H4 (cell line): ENCODE measurements at places on chromosomes 4 and X.

DNA sequence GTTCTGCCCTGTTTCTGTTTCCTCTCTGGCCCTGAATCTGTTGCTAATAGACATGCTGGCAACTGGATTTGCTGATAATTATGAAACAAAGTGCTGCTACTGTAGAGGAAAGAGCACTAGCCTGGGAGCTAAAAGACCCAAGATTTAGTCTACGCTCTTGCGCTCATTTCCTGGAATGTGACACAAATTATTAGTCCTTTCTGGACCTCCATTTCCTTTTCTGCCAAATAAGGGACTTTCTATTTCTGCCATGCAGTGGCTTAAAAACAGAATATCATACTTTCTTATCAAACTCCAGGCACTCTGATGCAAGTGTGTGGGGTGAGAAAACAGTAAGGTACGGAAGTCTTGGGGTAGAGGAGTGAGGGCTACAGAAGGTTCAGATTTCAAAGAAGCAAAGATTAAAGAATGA, 48.3 kb upstream of the GPR174 start:
- no peak for DNase-seq

- no peak for DNase-seq
Measured at GRCh38 chrX:77223046-77223445, 224.1 kb upstream of the FGF16 start.

- no peak for DNase-seq
Measured at GRCh38 chrX:50108264-50108663, 92.5 kb downstream of the AKAP4 start.

GRCh38 chr4:138216272-138216867, 25.8 kb downstream of the SLC7A11 start:
- no peak for DNase-seq

DNA sequence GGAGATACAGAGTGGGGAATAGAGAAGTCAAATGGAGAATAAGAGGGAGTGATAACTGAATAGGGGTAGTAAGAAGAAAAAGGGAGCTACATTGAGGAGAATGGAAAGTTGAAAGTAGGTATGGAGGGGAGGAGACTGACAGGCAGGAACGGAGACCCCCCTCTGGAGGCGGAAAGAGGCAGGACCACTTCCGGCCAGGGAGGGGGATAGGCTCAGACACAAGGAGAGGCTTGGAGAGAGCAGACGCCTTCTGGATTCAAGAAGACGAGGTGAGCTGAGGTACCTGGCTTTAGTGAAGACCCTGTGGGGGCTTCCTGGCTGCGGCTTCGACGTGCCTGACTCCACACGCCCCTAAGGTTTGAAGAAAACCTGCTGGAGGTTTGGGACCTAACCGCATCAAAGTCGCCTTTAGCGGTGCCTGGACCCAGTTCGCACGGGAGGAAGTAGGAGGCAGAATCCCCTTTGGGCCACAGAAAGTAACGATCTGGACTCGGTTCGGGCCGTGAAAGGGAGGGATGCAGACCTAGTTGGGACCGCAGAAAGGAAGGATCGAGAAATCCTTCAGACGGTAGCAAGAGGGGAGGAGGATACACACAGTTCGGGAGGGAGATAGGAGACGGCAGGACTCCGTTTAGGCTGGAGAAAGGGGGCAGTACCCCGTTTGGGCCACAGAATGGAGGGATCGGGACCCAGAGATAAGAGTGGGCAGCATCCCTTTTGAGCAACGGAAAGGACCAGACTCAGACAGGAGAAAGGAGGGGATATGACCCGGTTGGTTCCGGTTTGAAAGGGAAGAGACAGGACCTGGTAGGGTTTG, at the start of gene TRO:
TSS of gene TRO (plus strand) at position 215 of the 817 bp plus-strand sequence. CDS start 1,423 bp downstream, outside the sequence.
- no peak for DNase-seq

DNA sequence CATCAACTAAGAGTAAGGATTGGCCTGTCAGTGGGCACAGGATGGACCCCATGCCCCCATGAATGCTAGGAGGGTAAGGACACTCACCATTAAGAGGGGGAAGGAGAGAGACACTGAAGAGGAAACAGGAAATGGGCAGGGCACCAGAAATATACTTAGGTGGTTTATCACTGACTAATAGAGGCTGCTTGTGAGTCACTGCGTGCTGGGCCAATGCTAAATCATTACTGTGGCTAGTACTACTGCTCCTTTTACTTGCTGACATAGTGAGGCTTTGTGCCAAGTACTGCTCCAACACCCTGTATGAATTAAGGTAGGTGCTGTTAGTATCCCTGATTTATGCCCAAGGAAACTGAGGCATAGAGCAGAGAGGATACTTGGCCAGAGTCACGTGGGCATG, 130.4 kb upstream of the FRMPD4 start:
- DNase-seq, result peak; percentile 75

DNA sequence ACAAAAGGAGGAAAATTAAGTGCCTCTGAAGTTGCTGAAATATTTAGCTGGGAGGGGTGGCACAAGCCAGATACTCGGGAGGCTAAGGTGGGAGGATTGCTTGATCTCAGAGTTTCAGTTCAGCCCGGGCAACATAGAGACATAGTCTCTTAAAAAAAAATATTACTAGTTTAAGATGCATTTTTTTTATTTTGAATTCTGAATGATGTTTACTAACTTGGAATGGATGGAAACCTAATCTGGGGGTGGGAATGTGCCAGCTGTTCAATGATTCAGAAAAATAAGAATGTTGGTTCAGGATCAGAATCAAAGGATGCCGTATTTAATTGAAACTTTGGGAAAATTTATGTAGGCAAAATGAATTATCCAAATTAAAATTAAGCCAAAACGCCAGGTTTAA, 167.2 kb upstream of the ANK2 start:
- no peak for DNase-seq

DNA sequence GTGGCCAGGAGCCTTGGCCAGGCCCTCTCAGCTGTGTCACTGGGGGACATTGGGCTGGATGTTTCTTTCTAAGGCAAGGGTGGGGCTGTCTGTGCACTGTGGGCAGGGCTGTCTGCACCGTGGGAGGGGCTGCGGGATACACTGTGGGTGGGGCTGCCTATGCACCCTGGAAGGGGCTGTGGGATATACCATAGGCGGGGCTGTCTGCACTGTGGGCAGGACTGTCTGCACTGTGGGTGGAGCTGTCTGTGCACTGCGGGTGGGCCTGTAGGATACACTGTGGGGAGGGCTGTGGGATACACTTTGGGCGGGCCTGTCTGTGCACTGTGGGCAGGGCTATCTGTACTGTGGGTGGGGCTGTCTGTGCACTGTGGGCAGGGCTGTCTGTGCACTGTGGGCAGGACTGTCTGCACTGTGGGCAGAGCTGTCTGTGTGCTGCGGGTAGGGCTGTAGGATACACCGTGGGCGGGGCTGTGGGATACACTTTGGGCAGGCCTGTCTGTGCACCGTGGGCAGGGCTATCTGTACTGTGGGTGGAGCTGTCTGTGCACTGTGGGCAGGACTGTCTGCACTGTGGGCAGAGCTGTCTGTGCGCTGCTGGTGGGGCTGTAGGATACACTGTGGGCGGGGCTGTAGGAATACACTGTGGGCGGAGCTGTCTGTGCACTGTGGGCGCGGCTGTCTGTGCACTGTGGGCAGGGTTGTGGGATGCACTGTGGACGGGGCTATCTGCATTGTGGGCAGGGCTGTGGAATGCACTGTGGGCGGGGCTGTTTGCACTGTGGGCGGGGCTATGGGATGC, 31.1 kb downstream of the ACOX3 start:
- DNase-seq, result peak; percentile 42

DNA sequence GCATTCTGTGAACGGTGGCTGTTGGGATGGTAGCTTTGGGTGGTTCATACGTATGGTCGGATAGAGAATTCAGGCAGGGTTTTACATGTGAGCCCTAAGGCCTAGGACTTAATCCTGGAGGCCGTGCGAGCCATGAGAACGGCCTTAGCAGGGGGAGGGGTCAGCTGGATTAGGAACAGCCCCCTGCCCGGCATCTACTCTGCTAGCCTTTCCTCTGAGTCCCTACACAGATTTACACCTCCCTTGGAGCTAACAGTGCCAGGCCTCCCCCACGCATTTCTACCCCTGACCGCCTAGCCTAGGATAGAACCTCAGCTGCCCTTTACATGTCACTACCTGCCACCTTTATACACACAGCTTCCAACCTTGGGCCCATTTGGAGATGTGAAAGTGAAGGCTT, 7.1 kb downstream of the PRAF2 start:
- DNase-seq, result no peak
